HFFc6 (cell line): ENCODE measurements at places on chromosomes 7 and 10. TPM values are rescaled to one million over a fixed set of nuclear protein-coding genes. Genes with fewer than 3 reads are reported as not detected.
A peak's percentile ranks its signal among the peaks of the same experiment; 100 is the strongest.

CAV1 gene
- total RNA-seq, result 997 to 1,171 TPM (median 1,113 TPM) in 3 replicates

BMPR1A gene
- total RNA-seq, result 49.6 to 51.1 TPM (median 50.5 TPM) in 3 replicates

DNA sequence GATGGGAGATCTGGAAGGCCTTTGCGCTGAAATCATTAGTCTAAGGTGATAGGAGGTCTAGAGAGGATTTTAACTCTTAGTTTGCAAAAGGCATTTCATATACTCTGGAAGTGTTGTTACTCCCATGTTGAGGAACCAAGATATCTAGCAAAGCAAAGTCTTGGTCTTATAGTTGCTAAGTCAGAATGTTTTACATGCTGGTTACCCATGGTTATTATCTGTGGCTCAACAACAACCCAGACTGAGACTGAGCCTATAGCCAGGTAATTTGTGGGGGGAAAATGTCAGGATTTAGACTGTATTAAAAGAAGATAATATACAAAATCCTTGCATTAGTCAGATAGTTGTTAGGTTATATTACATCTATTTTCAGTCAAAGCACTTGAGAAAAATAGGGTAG is 50.9 kb downstream of the LSMEM1 start:
- DNase-seq, result no peak

- peak; percentile 71 for DNase-seq
Measured at GRCh38 chr10:103451091-103451813, 918 bp downstream of the CALHM2 start.

DNA sequence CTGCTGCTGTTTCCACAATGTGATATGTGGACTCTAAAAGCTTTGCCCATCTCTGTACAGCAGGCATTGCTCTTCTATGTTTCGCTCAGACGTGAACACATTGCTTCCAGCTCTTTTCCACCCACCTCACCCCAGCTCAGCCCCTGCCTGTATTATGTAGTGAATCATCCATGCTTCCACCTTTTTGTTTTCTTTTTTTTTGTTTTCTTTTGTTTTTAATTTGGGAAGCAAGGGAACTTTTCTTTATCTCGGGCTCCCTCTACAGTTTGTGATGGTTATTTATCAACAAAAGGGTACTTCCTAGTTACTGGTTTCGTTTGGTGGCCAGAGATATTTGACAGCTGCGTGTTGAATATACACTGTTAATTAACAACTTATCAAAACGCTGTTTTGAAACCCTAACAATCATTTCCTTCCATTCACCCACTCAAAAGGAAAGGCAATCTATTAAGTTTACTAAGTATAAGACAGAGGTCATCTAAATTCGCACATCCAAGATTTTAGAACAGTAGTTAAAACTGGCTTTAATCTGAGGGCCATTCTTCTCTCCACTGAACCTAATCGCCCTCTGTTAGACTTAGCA is 127.9 kb upstream of the STK17A start:
- DNase-seq, result peak; percentile 49

DNA sequence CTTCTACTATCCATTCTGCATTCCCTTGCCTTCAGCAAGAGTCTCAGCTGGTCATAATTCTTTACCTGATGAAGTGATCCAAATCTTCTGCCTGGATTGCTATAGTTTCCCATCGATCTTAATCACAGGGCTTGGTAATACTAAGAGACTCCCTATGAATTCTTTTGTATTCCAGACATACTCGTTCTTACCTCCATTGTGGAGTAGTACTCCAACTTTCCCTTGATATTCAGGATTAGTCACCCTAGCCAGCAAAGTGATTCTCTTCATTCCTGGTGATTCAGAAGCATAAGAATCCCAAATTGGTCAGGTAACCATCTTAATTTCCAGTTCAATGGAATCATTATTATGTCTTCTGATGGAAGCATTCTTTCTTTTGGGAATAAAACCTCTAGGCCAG is 96.7 kb downstream of the TWIST1 start:
- DNase-seq, result peak; percentile 9

GRCh38 chr7:127713006-127713405 is 61.0 kb downstream of the SND1 start:
- DNase-seq, result no peak
